ENCODE measurements at places on chromosomes 11 and 22.

GRCh38 chr11:122354025-122354697 is 238.1 kb upstream of the BLID start:
- no peak for DNase-seq

- no peak for DNase-seq
Observed at GRCh38 chr11:112213753-112214152, 12.5 kb upstream of the PTS start.

DNA sequence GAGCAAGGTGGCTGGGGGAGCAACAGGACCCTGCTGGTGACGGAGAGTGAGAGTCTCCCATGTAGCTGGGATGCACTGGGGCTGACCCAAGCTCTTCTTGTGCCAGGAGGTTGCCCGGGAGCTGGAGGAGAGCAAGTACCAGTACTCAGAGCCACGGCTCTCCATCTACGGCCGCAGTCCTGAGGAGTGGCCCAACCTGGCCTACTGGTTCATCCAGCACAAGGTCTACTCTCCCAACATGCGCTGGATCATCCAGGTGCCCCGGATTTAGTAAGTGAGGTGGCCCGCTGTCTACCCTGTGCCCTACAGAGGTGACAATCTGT is 40.4 kb downstream of the AMPD3 start:
- DNase-seq = no peak

- DNase-seq = no peak
Observed at GRCh38 chr11:42003801-42004200, 544.3 kb upstream of the LRRC4C start.

DNA sequence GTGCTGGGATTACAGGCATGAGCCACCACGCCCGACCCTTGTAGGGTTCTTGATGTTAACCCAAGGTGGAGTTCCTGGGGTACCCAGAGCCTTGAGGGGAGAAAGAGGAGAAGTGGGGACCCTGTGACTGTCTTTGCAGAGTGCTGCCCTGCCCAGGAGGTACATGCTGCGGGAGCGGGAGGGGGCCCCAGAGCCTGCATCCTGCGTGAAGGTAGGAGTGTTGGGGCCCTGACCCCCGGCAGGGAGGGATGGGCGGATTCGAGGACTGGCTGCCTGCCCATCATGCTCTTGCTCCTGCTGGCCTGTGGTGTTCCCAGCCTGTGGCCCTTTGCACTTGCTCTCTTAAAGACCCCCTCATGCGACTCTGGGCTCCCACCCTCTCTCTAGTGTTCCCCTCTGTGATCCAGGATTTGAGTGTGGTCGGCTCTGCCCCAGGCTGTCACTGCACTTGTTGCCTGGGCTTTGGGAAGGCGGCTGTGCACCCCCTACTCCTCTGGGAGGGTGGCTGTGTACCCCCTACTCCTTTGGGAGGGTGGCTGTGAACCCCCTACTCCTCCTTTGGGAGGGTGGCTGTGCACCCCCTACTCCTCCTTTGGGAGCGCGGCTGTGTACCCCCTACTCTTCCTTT is 4.5 kb downstream of the SCO2 start:
- no peak for DNase-seq

DNA sequence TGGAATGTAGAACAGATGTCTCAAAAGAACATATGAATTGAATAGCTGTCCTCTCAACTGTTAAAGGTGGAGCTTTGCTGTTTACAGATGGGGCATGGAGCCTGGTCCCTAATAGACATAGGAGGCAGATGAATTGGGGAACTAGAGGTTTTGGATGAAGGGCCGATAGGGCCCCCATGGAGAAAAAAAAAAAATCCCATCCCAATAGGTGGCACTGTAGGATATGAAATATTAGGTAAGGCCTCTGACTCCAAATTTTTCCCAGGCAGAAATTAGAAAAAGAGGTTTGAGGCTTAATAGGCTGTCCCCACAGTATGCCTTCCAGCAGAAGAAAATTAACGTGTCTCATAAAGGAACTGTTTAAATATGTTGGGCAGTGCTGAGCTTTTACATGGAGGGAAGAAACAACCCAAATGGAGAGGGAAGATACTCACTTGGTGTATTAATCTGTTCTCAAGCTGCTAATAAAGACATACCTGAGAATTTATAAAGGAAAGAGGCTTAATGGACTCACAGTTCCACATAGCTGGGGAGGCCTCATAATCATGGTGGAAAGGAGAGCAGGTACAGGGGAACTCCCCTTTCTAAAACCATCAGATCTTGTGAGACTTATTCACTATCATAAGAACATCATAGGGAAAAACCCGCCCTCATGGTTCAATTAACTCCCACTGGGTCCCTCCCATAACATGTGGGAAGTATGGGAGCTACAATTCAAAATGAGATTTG is 30.1 kb upstream of the TMEM45B start:
- DNase-seq = peak; percentile 8

GRCh38 chr11:109507331-109507730 is 85.3 kb downstream of the C11orf87 start:
- DNase-seq = no peak

Data from CD4-positive, alpha-beta T cell treated with Interleukin-6 at 100 ng/mL for 8 hours (primary cell).